Uterus (tissue), 4 donors: ENCODE measurements at places on chromosomes 13 and 19.

DNA sequence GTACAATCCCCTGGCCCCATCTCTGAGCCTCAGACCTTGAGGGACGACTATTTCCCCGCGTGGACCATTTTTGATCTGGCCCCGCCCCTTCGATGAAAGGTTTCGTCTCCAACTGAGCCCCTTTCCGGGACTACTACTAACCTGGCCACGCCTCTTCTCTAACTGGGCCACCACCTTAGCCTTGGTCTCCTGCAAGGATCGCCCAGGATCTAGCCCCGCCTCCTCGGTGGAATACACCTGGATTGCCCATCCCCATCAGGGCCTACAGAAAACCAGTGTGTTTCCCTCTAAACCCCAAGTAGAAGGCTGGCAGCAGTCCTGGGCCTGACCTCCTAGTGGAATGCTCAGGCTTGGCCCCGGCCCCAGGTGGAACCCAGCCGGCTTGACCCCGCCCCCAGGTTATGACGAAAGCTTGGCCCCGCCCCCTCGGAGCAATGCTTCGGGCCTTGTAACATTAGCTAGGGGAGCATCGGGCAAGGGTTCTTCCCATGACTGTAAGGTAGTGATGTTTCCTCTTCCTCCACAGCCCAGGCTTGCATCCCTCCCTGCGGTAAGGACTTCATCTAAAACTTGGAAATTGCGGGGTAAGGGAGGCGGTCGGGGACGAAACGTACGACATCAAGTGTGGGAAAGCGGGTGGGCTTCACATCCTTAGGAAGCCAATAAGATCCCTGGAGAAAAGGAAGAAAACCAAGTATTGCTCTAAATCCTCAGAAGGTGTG lies 9.1 kb downstream of the SPACA6 start:
- H3K27ac ChIP-seq, result peak overlapping the region; percentile 90
- H3K4me1 ChIP-seq, result no peaks in the 10 kb centered on the region
- H3K27me3 ChIP-seq, result no peaks in the 10 kb centered on the region

DNA sequence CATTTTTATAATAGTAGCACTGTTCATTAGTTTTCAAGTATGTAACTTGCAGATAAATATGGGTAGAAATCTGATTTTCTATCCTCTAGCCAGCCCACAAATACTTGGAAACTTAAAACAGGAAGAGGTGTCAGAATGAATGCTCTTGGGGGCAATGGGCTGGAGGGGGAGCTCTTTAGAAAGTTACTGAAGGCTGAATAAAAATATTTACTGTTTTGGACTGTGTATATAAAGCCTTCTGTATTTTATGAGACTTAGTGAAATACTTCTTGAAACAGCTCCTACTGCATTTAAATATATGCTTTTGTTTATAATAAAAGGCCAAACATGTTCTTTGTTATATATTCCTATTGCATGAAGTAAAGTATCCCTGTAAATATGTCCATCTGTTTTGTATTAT lies 138.8 kb downstream of the RGCC start:
- no peaks in the 10 kb centered on the region for H3K4me1 ChIP-seq
- DNase-seq, result no peak
- H3K36me3 ChIP-seq, result no peaks in the 10 kb centered on the region
- no peaks in the 10 kb centered on the region for H3K27me3 ChIP-seq
- H3K4me3 ChIP-seq, result no peak overlapping the region
- H3K27ac ChIP-seq, result peak overlapping the region; percentile 17

GRCh38 chr19:21482863-21483276 lies 22.5 kb upstream of the ZNF429 start:
- DNase-seq, result peak; percentile 64
- no peaks in the 10 kb centered on the region for H3K27me3 ChIP-seq
- peak overlapping the region; percentile 28 for H3K27ac ChIP-seq
- no peaks in the 10 kb centered on the region for H3K36me3 ChIP-seq

DNA sequence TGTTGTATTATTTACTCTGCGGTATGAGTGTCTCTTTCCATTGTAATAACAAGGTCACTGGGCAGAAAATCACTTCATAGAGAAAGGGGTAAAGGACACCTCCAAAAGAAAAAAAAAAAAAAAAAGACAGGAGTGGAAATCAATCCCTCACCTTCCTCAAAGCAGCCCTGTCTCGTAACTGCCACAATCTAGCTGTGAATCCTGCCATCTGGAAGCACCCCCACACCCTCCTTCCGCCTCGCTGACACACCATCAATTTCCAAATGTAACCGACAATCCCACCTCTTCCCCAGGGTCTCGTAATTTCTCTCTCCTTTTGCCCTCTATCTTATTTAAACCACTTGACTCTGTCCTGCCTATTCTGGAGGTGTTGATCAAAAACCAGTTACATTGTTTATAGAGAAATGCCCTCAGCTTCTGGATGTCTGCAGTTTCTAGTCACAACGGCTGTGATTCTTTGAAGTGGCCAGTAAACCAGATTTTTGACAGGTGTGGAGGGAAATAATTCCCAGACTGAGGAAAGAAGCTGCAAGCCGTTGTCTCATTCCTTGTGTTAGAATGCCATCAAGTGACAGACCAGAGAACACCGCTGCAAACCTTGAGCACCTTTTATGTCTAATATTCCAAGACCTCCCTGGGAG lies 9.1 kb upstream of the POP4 start:
- no peak overlapping the region for H3K4me3 ChIP-seq
- DNase-seq, result no peak
- H3K27me3 ChIP-seq, result no peaks in the 10 kb centered on the region
- H3K36me3 ChIP-seq, result no peaks in the 10 kb centered on the region
- H3K27ac ChIP-seq, result no peak overlapping the region

- H3K4me1 ChIP-seq, result no peaks in the 10 kb centered on the region
- H3K36me3 ChIP-seq, result no peaks in the 10 kb centered on the region
- H3K4me3 ChIP-seq, result no peak overlapping the region
- no peaks in the 10 kb centered on the region for H3K27me3 ChIP-seq
- H3K27ac ChIP-seq, result no peak overlapping the region
- no peak for DNase-seq
Observed at GRCh38 chr19:7618348-7618747, 11.0 kb downstream of the XAB2 start.
